ENCODE measurements at places on chromosomes 5 and 9.

GRCh38 chr9:68577774-68578591 lies 37.3 kb upstream of the TMEM252 start:
- no peak for DNase-seq

DNA sequence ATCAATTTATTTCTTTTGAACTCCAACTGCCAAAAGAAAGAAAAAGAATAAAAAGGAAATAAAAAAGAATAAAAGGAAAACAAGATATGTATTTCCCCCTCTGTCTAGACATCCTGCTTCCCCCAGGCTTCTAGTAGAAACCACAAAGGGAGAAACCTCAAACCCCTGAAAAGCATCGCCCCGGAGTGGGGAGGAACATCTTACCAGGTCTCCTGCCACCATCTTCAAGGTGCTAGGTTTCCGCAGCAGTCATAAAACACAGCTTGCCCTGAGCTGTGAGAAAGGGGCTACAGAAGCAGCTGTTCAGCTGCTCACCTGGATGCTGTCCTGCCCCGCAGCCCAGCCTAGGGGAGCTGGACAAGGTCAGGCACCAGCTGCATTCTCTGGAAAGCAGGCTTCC lies 487.7 kb downstream of the GADD45G start:
- DNase-seq = no peak

- no peak for DNase-seq
Observed at GRCh38 chr5:115168829-115169486, 750 bp downstream of the TRIM36 start.

- DNase-seq = no peak
Observed at GRCh38 chr5:142830241-142831008, 60.2 kb downstream of the ARHGAP26 start.

DNA sequence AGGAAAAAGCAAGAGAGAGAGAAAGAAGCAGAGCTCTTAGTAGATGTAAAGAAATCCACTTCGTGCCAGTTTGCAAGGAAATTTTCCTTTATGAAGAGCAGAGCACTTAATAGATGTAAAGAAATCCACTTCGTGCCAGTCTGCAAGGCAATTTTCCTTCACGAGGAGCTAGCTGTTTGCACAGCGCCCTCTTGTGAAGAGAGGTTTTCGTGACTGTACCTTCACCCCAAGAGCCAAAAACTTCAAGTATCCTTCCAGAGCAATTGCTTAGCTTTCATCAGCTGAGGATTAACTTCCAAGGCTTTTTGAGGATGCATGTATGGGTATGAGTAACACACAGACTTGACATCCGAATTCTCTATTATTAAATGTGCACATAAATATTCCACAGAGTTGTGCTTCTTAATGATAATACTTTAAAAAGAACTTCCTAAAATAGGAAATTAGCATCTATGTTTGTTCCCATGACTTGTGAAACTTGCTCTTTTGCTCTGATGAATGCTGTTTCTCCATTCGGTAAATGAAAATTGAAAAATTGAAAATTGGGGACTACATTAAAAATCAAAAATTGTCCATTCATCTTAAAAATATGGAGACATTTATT lies 525.6 kb downstream of the PDE4D start:
- DNase-seq = peak; percentile 59

GRCh38 chr5:174325431-174325830 lies 279.9 kb downstream of the NSG2 start:
- DNase-seq = no peak

- no peak for DNase-seq
Observed at GRCh38 chr9:87653941-87654340, 72.0 kb upstream of the CTSL start.

GRCh38 chr5:143790457-143791112 lies 21.4 kb upstream of the HMHB1 start:
- DNase-seq = no peak

GRCh38 chr9:136917902-136918301 lies 26.6 kb downstream of the FBXW5 start:
- no peak for DNase-seq

DNA sequence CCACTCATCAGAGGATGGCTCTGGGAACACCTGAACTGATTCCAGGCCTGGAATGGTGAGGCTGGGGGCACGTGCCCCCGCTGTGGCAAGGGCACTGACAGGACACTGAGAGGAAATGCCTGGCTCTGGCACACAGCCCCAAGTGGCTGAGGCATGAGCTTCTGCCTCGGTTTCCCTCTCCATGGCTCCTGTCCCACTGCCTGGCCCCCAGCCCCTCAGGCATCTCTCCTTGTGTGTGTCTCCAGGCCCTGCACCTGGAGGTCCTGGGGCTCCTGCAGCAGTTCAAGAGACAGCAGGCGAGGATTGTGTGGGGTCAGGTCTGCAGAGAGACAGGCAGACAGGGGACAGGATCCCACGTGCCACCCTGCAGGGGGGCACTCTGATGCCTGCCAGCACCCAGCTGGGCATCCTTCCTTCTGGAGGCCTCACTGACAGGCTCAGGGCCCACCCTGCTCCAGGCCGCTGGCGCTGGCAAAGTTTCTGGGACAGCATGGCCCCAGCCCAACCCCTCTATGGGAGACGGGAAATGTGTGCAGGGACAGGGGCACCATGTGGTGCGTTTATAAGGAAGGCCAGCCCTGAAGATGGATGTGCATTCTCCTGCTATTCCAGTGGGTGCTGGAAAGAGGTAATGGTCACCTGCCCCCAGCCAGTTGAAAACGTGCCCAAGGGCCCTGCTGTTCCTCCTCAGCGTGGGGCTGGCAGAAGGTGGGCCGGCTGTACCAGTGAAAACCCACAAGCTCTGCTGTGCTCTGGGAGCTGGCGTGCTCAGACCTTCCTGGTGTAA lies 66.0 kb downstream of the RASGEF1C start:
- no peak for DNase-seq

DNA sequence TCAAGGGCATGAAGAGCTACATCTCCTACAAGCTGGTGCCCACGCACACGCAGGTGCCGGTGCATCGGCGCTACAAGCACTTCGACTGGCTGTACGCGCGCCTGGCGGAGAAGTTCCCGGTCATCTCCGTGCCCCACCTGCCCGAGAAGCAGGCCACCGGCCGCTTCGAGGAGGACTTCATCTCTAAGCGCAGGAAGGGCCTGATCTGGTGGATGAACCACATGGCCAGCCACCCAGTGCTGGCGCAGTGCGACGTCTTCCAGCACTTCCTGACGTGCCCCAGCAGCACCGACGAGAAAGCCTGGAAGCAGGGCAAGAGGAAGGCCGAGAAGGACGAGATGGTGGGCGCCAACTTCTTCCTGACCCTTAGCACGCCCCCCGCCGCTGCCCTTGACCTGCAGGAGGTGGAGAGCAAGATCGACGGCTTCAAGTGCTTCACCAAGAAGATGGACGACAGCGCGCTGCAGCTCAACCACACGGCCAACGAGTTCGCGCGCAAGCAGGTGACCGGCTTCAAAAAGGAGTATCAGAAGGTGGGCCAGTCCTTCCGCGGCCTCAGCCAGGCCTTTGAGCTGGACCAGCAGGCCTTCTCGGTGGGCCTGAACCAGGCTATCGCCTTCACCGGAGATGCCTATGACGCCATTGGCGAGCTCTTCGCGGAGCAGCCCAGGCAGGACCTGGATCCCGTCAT lies 1.4 kb downstream of the SNX18 start:
- no peak for DNase-seq

- DNase-seq = no peak
Observed at GRCh38 chr5:111016801-111017200, 54.7 kb upstream of the TSLP start.

- DNase-seq = peak; percentile 89
Observed at GRCh38 chr9:134962065-134962972, 44.6 kb upstream of the FCN1 start.

- DNase-seq = no peak
Observed at GRCh38 chr5:143031781-143032580, 261.8 kb downstream of the ARHGAP26 start.

GRCh38 chr9:100455470-100455869 lies 17.5 kb upstream of the TMEFF1 start:
- DNase-seq = no peak

DNA sequence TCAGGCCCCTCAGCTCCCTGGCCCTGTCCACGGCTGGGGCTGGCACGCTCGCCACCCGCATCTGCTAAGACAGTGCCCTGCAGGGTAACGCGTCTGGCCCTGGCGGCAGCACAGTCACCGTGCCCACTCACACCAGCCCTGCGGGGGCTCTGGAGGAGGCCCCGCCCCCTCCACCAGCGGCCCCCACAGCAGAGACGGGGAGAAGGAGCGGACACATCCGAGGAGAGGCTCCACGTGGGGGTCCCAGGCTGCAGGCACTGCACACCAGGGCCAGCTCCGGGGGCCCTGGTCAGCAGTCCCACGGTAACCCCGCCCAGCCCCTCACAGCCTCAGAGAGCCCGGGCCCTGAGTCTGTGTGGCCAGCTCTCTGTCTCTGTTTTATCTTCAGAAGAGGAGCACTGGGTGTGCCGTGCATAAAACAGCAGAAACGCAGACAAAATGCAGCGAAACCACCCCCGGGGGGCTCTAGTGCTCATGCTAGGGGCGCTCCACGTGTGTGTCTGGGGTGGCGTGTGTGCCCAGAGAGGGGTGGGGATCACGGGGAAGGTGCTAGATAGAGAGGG lies 47.5 kb upstream of the NRARP start:
- DNase-seq = no peak

DNA sequence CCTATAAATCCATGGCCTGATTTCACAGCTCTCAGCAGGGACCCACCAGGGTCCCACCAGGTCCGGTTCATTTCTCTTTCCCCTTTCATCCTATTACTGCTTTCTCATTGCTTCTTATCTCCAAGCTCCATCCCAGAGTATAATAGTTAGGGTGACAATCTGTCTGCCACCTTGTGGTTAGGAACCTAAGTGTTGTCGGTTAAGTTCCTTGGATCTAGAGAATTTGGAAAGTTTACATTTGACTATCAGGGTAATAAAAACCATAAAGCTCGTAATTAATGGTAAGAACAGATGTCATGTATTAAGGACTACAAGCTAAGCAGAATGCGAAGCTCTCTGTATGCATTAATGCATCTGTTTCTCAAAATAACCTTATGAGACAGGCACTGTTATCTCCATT lies 259.1 kb downstream of the SH3GL2 start:
- DNase-seq = no peak

DNA sequence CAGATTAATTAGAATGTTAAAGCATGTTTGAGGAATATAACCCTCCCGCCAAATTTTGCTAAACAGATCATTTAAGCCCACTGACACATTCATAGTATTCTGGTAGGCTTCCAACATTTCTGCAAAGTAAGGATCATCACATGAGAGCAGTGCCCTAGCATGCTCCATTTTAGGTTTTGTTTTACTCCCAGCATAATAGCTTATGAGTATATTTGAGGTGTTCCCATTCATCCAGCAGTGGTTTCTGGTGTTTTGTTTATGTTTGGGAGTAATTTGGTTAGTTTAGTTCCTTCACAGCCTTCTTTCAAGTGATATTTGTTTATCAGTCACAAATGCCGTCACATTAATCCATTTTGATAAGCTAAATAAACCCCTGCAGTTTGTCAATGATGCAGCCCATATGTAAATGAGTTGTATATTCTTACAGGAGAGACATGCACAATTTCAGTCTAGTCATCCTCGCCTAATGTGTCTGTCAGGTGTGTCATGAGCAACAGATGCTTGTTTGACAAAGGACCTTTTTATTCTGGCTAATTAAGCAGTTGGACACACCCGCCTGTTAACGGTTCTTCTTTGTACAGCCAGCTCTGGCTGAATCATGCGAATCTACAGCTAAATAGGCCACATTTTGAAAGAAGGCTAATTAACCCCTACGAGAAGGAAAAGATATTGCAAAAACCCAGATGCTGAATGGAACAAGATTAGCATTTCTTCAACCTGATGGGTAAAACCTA lies 124.4 kb downstream of the RFX3 start:
- DNase-seq = no peak

DNA sequence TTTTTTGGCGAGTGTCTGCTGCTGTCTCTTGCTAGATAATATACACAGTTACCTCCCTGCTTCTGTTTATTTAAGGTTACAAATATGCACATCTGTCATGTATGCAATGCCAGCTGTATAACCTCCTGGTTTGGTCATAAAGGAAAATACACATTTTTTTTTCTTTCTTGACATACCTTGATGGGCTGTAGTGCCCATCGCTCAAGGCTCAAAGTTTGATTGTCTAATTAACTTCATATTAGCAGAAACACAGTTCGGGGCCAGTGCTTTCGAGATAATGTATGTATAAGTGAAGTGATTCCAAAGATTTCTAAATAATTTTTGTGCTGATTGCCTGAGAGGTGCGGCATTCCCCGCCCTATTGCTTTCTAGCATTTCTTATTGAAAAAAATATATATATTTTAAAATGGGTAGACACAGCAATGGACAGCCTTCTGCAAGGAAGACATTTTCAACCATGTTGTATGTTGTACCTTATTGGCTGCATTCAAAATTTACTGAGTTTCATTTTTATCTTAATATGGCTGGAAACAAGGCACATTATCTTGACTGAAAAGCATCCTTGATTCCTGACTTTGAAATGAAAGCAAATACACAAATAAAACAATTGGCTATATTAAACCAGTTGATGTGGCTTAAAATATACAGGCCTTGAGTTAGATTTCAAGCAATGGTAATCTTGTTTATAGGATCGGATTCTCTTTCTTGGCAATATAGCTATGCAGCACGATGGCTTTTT lies 206.2 kb downstream of the MEF2C start:
- no peak for DNase-seq

GRCh38 chr9:131539223-131539923 lies 6.0 kb upstream of the PRRT1B start:
- DNase-seq = no peak

DNA sequence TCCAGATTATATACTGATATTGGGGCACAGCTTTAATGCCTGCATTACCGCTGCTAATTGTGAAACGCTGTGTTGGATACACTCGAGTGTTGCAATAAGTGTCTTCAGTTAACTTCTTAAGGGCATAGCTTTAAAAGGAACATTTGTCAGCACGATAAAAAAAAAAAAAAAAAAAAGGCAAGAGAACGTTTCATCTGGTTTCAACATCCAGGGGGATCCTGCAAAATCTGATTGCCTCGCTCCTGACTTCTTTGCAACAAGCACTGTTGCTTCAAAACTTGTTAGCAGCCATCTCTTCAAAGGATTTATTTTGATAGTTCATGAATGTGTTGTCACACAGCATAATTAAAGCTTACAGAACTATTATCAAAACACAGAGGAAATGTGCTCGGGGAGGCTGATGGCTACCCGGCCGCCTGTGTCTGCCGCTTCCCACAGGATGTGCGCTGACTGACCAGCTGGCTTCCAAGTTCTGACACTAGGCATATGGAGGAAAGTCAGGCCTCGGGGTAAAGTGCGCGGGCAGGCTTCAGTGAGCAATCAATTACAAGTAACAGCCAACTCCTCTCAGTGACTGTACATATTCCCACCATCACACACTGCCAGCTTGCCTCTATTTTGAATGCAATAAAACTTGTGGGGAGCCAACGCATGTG lies 77.7 kb downstream of the EBF1 start:
- DNase-seq = no peak

- DNase-seq = no peak
Observed at GRCh38 chr9:116842658-116843057, 155.6 kb downstream of the TRIM32 start.

- DNase-seq = no peak
Observed at GRCh38 chr5:16867577-16867953, 68.5 kb downstream of the MYO10 start.

- DNase-seq = no peak
Observed at GRCh38 chr9:6673326-6674025, 27.9 kb upstream of the GLDC start.
